ENCODE measurements at places on chromosomes 5 and 9.

DNA sequence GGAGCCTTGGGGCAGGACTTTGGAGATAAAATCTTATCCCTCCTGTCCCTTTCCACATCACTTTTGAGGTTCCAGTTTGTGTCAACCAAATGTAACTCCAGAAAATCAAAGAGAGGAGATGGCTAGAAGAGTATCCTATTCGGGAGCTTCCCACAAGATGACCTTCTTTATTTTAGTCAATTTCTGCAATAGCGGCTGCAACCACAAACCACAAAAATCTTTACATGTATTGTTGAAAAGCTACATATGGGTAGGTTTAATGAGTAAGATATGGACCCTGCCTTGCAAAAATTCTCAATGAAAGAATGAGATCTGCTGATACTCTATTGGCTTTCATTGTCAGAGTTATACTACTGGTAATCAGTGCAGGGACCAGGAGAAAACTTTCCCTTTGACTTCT, 92.2 kb upstream of the MAMDC2 start:
- no peaks in the 10 kb centered on the region for H3K27me3 ChIP-seq
- peaks cover 4% of the 10 kb centered on the region for H3K4me1 ChIP-seq
- no peaks in the 10 kb centered on the region for H3K36me3 ChIP-seq
- H3K4me3 ChIP-seq, result no peak overlapping the region
- no peak for DNase-seq
- H3K27ac ChIP-seq, result no peak overlapping the region

- H3K36me3 ChIP-seq, result no peaks in the 10 kb centered on the region
- DNase-seq, result no peak
- no peaks in the 10 kb centered on the region for H3K4me1 ChIP-seq
- no peak overlapping the region for H3K4me3 ChIP-seq
These were observed 1030.0 kb downstream of the CDH12 start for GRCh38 chr5:21823076-21823574.

GRCh38 chr5:123753180-123753936, 241.4 kb downstream of the CSNK1G3 start:
- DNase-seq, result no peak
- peaks cover 17% of the 10 kb centered on the region for H3K4me1 ChIP-seq
- peak overlapping the region; percentile 63 for H3K27ac ChIP-seq
- H3K36me3 ChIP-seq, result no peaks in the 10 kb centered on the region

GRCh38 chr5:177607452-177608192, 7.7 kb downstream of the B4GALT7 start:
- H3K4me1 ChIP-seq, result peaks cover 15% of the 10 kb centered on the region
- H3K36me3 ChIP-seq, result peaks cover 22% of the 10 kb centered on the region

DNA sequence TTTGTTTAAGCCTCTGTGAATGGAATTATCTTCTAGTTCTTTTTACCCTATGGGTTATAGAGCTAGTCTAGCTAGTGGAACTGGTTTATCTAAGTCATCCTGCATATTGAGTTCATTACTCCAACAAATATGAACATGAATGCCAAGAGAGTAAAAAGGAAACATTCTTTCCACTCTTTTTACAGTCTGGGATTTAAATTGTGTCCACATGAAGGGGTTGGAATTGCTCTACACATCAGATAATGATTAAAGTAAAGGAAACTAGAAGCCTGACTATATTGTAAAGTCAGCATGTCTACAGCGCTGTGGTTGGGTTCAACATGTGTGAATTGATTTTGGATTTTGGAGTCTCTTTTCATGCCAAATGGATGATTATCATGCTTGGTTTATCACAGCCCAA, 173.1 kb downstream of the CCDC171 start:
- H3K4me3 ChIP-seq, result no peak overlapping the region
- no peaks in the 10 kb centered on the region for H3K27me3 ChIP-seq
- no peaks in the 10 kb centered on the region for H3K4me1 ChIP-seq
- no peaks in the 10 kb centered on the region for H3K36me3 ChIP-seq
- DNase-seq, result no peak

- H3K27me3 ChIP-seq, result no peaks in the 10 kb centered on the region
- no peak overlapping the region for H3K27ac ChIP-seq
- H3K4me3 ChIP-seq, result no peak overlapping the region
- H3K4me1 ChIP-seq, result peaks cover 92% of the 10 kb centered on the region
- peaks cover 8% of the 10 kb centered on the region for H3K36me3 ChIP-seq
These were observed 29.3 kb downstream of the B4GALT1 start for GRCh38 chr9:33137781-33138264.

DNA sequence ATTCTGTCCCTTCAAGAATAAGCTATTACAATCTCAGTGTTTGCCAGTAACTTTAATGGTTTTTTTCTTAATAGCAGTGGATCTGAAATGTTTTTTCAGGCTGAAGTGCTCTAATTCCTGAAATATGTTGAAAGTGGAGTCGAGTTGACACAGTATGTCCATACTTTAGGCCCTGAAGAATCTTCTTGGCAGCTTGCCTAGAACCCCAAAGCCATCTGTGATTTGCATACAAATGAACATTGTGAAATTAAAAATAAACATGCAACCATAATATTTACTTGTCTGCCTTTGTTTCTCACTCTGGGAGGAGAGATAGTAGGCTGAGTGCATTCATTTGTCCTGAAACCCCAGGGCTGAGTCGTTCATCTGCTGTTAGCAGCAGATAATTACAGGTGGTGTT, 152.7 kb downstream of the ADCY2 start:
- H3K4me3 ChIP-seq, result no peak overlapping the region
- H3K27ac ChIP-seq, result no peak overlapping the region
- DNase-seq, result no peak
- no peaks in the 10 kb centered on the region for H3K36me3 ChIP-seq
- no peaks in the 10 kb centered on the region for H3K27me3 ChIP-seq

DNA sequence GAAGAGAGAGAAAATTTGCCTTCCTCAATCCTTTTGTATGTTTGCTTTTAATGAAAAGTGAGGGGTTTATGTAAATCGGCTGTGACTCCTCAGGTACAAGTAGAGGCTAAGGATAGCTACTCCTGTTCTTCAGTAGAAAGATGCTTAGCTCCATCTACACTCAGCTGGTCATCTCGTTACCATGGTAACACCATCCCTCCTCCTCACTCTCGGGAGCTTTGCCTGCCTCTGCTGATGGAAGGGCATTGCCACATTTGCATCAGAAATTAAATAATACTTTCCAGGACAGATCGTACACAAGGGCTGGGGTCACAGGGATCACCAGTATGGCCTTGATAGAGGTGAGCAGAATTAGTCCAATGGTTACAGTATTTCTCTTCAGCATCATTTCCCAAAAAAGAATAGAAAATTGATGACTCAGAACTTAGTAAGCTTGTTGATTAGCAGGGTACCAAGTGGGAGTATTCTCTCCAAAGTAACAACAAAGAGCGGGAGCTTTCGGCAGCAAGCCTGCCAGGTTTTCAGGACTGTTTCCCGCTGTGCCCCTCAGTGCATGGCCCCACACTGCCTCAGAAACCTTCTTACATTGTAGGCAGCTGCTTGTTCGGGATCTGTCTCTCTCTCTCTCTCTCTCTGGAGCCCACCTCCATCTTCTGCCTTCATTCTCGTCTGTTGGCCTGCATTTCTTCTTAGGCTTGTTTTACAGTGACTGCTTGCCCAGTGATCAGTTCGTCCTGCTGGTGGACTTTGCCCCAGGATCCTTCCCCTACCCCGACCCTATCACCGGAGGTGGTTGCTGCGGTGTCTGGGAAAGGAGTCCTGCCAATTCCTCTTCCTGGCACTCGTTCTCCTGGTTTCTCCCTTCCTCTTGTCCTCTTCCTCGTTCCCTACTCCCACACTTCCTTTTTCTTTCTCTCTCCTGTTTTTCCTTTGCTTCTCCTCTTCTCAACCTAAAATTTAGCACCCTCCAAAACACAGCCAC, 51.9 kb upstream of the SNAPC3 start:
- H3K27ac ChIP-seq, result no peak overlapping the region
- DNase-seq, result peak; percentile 42
- no peak overlapping the region for H3K4me3 ChIP-seq
- no peaks in the 10 kb centered on the region for H3K36me3 ChIP-seq

- no peak for DNase-seq
- no peak overlapping the region for H3K4me3 ChIP-seq
These were observed 1865.3 kb upstream of the CDH9 start for GRCh38 chr5:28903643-28904042.

GRCh38 chr9:6680797-6681146, 35.2 kb upstream of the GLDC start:
- H3K4me3 ChIP-seq, result peak overlapping the region; percentile 83
- DNase-seq, result peak; percentile 92
- H3K4me1 ChIP-seq, result peaks cover 14% of the 10 kb centered on the region
- H3K27ac ChIP-seq, result peak overlapping the region; percentile 93

DNA sequence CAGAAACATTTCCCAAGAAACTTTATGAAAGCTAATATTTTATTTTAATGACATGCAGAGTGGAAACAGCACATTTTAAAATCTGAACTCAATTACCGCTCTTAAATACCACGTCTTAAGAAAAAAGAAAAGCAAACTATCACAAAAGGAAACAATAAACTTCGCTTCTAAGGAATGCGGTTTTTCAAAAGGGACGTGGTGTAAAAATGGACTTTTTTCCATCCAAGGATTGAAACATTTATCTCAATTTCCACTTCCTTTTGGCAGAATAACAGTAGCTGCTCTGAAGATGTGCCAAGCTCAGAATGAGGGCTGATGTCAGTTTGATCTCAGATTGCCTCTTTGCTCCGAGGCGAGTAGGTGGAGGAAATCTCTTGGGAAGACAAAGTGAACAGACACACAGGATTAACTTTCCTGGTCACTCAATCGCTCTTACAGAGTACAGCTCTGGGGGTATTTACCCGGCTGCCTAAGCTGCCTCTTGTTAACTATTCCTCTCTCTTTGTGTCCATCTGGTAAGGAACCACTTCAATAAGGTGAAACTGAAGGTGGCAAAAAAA, 158.5 kb downstream of the TRPM6 start:
- no peak for DNase-seq
- no peaks in the 10 kb centered on the region for H3K4me1 ChIP-seq
- H3K36me3 ChIP-seq, result no peaks in the 10 kb centered on the region
- no peak overlapping the region for H3K4me3 ChIP-seq

DNA sequence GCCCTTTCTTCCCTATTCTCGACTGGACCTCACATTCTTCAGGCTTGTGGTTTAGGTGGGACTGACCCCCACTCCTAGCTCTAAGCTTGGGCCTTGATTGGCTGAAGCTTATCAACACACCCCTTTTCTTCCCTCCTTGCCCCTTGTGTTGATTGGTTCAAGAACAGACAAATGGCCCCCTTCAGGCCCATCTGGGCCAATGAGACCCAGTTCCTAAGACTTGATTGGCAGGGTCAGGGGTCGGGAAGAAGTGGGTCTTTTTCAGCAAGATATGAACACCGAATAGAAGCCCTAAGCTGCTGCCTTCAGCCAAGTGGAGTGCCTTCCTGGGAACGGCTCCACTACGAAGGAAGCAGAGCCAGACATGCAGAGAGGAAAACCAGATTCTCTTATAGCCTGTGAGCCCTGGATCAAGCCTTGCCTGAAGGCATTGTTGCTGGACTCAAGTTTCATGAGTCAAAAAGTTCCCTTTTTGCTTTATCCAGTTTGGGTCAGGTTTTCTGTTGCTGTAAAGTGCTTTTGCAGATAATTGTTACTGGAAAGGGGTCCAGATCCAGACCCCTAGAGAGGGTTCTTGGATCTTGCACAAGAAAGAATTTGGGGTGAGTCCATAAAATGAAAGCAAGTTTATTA, 22.4 kb upstream of the NCS1 start:
- no peaks in the 10 kb centered on the region for H3K27me3 ChIP-seq
- peaks cover 2% of the 10 kb centered on the region for H3K4me1 ChIP-seq
- DNase-seq, result no peak
- H3K36me3 ChIP-seq, result no peaks in the 10 kb centered on the region
- no peak overlapping the region for H3K4me3 ChIP-seq

- H3K36me3 ChIP-seq, result no peaks in the 10 kb centered on the region
- peaks cover 87% of the 10 kb centered on the region for H3K4me1 ChIP-seq
- H3K27ac ChIP-seq, result no peak overlapping the region
- peaks cover 100% of the 10 kb centered on the region for H3K27me3 ChIP-seq
These were observed 3.5 kb downstream of the LHX2 start for GRCh38 chr9:124014956-124015660.

DNA sequence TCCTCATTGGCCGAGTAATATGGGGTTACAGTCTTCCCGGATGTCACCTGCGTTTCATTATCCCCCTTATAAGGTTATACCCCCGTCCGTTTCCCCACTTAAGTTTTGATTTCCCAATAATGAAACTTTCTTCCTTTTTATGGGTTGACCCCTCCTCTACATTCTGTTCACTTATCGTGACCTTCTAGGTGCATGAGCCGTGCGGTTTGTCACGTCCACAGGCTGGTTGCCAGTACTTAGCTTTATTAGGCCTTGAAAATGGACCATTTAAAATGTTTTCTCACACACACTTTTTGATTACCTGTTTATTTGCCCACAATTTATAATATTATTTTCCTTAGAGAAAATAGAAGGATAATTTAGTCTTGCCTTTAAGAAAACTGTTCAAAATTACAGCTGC, 111.5 kb downstream of the FAM174A start:
- DNase-seq, result no peak
- H3K4me3 ChIP-seq, result no peak overlapping the region
- no peaks in the 10 kb centered on the region for H3K36me3 ChIP-seq
- no peak overlapping the region for H3K27ac ChIP-seq
- H3K27me3 ChIP-seq, result no peaks in the 10 kb centered on the region
- no peaks in the 10 kb centered on the region for H3K4me1 ChIP-seq

GRCh38 chr5:102450313-102450990, 48.3 kb downstream of the SLCO6A1 start:
- DNase-seq, result no peak
- H3K27ac ChIP-seq, result no peak overlapping the region
- no peaks in the 10 kb centered on the region for H3K4me1 ChIP-seq
- no peaks in the 10 kb centered on the region for H3K36me3 ChIP-seq

GRCh38 chr5:133895979-133896845, 72.2 kb downstream of the C5orf15 start:
- H3K27ac ChIP-seq, result no peak overlapping the region
- DNase-seq, result no peak
- H3K4me3 ChIP-seq, result no peak overlapping the region
- H3K27me3 ChIP-seq, result no peaks in the 10 kb centered on the region
- H3K36me3 ChIP-seq, result no peaks in the 10 kb centered on the region

GRCh38 chr9:137719194-137719593, 100.4 kb downstream of the EHMT1 start:
- no peaks in the 10 kb centered on the region for H3K27me3 ChIP-seq
- DNase-seq, result no peak
- H3K27ac ChIP-seq, result no peak overlapping the region
- no peak overlapping the region for H3K4me3 ChIP-seq

DNA sequence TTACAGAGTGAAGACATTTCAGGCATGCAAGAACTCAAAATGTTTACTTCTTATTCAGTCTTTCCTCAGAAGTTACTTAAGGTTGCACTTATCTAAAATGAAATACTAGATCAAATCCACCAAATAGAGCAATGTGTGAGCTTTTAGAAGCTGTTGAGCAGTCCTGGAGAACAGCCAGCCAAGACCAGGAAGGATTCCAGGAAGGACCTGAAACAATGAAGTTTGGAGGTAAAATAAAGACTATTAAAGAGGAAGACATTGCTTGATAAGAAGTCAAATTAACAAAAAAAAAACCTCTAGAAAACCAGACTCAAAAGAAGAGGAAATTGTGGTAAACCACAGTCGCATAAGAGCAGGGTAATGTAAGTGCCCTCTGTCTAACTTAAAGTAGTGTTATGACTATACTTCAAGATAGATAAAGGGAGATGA, 156.2 kb upstream of the S1PR3 start:
- no peak overlapping the region for H3K27ac ChIP-seq
- no peaks in the 10 kb centered on the region for H3K27me3 ChIP-seq
- H3K36me3 ChIP-seq, result no peaks in the 10 kb centered on the region
- no peak for DNase-seq
- H3K4me3 ChIP-seq, result no peak overlapping the region
- H3K4me1 ChIP-seq, result peaks cover 16% of the 10 kb centered on the region
